ENCODE measurements at places on chromosomes 4 and X.

- DNase-seq = no peak
Measured at GRCh38 chr4:76035799-76036380, at the start of gene CXCL11. Gene CXCL11, minus strand, starts transcription at chr4:76036070. Its CDS starts 83 bp downstream, at chr4:76035987.

GRCh38 chr4:53315300-53315699 is 50.6 kb downstream of the SCFD2 start:
- DNase-seq = no peak

DNA sequence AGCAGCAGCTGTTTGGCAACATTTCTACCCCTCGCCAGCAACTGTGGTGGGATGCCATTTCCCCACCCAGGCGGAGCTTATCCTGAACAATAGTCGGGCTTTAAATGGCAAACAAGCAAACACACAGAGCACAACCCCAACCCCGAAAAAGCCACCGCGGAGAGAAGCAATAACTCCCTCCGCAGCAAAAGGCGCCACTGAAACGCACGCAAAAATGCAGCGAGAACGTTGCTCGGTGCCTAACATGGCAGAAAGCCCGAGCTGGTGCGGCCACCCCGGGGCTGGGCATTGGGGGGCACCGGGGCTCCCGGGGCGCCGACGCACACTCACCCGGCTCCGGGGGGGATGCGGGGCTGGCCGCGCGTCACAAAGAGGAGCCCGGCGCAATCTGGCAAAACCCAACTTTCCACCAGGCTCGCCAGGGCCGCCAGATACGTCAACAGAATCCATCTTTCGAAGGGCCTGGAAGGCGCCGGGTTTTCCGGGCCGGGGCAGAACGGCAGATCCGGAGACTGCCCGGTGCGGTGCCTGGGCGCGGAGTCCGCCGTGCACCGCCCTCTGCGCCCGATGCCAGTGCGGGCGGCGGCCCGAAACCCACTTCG is 818 bp downstream of the RAI2 start:
- DNase-seq = no peak

DNA sequence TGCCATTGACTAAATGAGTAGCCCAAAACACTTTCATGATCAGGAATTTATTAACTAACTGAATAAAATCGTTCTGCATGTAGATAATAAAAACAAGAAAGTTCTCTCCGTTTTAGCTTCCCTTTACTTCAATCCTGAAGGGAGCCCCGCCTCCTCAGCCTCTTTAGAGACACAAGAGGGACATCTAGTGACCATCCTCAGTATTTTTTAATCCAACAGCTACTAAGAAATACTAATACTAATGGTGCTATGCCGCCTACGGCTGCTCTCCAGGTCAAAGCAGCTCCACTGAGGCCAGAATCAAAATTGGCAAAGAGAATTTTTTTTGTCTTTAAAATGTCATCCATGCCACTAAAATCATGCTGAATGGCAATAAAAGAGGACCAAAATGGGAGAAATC is 3.2 kb upstream of the PCDH19 start:
- no peak for DNase-seq

DNA sequence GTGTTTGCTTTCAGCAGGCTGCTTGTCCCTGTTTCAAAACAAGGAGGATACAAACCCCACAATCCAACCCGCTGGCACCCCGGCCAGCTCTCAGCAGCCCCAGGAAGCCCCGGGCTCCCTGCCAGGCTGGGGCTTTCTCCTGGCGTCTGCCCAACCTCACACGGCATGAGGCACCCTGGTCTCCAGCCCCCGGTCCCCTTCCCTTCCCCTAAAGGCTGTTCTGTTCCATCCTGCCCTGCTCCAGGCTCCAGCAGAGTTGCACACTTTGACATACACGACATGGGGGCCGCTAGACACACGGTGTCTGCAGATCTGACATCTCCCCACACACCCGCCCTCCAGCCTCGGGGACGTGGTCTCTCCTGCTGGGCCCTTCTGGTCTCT is 107.7 kb upstream of the ADRA2C start:
- DNase-seq = no peak
